ENCODE measurements at places on chromosomes 4 and X.

GRCh38 chrX:136880003-136880451 is 498 bp downstream of the RBMX start:
- no peak for DNase-seq

GRCh38 chr4:42781315-42781714 is 111.2 kb upstream of the GRXCR1 start:
- no peak for DNase-seq

GRCh38 chr4:1410491-1411325 is 4.5 kb upstream of the NKX1-1 start:
- no peak for DNase-seq

DNA sequence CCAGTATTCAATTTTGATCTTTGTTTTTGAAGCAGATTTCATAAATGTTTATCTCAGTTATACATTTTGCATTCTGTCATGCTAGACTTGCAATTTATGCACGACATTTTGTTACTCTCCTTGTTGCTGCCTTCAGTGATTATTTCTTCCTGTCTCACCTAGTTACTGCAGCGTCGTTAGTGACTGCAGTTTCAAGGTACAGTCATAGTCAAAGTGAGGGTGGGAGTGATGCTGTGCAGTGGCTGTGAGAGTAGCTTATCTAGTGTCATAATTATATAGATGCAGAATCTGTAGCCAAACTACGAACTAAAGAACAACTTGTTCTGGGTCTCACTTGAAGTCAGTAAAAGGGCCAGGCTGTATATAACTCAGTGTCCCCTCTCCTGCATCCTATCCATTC is 69.8 kb downstream of the GPR101 start:
- DNase-seq, result no peak

GRCh38 chrX:101668143-101668542 is 8.5 kb upstream of the ARMCX2 start:
- DNase-seq, result no peak

GRCh38 chr4:85058551-85058950 is 92.1 kb upstream of the WDFY3 start:
- DNase-seq, result no peak

GRCh38 chrX:103513476-103514108 is 5.7 kb downstream of the RAB40A start:
- DNase-seq, result no peak

DNA sequence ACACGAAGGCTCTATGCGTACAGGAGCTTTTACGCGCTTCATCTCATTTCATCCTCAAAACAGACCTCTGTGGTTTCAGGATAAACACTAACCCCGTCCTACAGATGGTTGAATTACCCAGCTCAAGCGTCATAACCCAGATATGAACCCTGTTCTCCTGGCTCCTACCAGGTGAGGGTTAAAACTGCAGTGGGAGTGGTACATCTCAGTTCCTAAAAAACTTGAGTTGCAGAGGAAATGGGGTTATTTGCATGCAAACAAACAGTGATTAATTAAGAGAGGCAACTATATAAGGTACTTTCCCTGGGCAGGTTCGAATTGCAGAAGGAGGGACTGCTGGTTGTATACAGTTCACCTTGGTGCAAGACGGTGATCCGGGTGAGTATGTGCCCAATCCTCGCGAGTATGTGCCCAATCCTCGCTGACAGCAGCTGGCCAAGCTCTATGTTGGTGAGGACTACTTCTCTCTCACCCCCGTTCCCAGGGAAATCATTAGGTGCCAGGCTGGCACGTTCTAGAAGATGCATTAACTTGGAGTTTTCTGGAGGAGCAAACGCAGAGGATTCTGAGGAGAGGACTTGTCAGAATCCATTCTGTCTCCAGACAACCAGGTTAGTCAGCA is 72.6 kb downstream of the FHDC1 start:
- no peak for DNase-seq

DNA sequence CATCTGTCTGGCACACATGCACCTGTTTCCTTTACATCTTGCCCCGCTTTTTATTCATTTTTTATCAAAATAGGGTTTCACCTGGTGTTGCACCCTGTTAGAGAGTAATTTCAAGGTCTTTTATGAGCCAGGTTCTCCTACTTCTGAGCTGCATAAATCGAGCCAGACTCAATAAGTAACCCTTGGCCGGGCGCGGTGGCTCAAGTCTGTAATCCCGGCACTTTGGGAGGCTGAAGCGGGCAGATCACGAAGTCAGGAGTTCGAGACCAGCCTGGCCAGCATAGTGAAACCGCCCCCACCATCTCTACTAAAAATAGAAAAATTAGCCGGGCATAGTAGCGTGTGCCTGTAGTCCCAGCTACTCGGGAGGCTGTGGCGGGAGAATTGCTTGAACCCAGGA is 1.0 kb upstream of the PPP2R3B start:
- no peak for DNase-seq

GRCh38 chrX:34521563-34521962 is 135.5 kb downstream of the TMEM47 start:
- no peak for DNase-seq

DNA sequence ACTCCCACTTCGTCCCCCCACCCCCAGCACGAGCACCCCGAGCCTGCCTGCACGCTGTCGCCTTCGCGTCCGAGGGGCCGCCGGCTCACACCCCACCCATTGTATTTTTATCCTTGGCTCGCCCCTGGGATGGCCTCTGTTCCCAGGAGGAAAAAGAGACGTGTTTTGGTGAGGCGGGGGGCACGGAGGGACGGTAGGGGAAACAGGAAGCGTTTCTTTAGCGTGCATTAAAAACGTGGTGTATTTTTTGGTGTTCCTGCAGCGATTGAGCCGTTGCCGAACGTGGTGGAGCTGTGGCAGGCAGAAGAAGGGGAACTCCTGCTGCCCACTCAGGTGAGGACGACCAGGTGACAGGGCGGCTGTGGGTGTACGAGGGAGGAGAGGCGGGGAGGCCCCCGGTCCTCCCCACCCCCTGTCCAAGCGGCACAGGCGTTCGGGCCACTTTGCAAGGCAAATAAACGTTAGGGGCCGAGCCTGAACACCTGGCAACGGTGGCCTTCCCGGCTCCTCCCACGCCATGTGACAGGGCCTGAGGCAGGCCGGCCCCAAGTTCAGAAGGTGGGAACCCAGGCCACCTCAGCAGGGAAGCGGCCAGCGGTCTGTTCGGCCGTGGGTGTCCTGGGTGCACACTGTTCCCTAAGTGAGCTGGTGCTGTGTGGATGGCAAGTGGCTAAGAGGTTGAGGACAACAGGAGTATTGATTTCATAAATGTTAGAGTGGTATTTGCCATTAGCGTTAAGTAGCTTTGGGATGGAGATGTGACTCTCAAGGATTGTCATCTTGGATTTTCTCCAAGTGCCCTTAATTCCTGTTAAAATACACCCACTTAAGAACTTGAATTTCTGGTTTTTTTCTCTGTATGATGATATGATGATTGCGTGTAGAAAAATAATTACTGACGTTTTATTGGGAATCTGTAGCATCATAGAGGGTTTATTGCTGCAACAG is 1.1 kb downstream of the TMEM131L start:
- no peak for DNase-seq

- no peak for DNase-seq
Measured at GRCh38 chrX:115189646-115190635, 731 bp downstream of the RBMXL3 start.

DNA sequence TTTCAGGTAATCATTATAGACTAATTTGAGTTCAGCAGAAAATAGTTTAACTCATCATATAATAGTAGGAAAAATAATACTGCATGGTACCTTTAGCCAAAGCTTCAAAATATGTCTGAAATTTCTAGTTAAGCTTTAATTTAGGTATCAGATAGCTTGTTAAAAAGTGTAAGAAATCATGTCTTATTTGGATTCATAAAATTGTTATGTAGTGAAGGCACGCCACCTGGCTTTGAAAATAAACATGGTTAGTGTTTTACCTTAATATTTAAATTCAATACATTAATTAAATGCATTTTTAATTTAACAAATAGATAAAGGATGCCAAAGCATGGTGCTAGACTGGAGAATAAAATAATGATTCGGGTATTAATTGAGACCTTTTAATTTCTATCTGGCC is 211.4 kb downstream of the FSTL5 start:
- no peak for DNase-seq

DNA sequence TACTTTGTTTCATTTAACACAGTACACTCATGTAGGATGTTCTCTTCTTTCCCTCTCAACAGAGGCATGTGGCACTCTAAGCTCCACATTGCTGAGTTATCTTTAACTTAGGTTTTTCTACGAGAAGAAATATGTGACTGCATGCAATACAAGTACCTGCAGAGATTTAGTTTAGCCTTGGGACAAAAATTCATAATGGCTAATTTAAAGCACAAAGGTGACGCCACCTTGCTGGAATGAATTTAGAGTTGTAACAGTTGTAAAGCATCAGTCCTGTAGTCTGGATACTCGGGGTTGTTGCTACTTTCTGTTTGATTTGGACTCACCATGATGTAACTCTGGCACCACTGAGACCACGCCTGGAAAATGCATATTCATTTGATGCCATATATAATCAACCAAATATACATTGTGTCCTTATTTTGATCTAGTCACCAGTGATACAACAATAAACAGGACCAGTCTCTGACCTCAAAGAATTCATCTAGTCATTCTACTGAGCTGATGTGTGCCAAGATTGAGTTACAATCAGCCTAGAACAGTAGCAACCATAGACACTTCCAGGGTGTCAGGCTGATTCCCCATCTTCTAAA is 451.0 kb upstream of the ZFP42 start:
- no peak for DNase-seq

GRCh38 chr4:32658019-32658418 is 1937.8 kb downstream of the PCDH7 start:
- no peak for DNase-seq

DNA sequence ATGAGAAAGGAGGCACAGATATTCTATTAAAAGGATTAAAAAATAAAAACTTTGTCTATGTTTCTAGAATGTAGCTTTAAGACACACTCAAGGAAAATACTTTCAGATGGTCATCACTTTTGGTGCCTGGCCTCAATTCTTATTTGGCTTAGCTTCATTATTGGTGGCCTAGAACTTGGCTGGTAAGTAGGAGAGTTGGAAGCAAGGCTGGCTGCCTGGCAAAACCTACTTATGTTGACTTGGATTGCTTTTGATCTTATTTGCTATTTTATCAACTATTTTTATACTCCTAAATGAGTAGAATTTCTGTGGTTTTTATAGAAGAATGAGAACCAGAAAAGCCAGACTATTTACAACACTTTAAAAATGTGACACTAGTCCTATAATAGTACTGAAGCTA is 35.3 kb upstream of the JADE3 start:
- DNase-seq, result no peak

GRCh38 chr4:55549888-55550287 is 3.2 kb upstream of the CLOCK start:
- DNase-seq, result no peak

GRCh38 chr4:181289198-181289597 is 954.0 kb upstream of the TENM3 start:
- DNase-seq, result no peak

DNA sequence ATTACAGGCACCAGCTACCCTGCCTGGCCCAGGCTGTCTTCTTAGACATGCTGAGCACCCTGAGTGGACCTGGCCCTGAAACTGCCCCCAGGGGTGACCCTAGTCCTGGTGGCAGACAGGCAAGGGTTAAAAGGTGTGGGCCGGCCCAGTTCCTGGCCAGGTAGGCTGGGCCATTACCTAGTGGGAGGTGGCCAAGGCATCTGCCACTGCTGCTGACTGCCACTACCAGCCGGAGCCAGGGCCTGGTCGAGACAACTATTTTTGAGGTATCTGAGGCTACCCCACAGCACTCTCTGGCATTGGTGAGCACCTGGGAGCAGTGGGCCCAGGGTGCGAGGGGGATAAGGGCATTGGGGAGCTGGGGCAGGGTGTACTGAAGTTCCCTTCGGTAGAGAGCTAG is at the start of gene CCDC120:
TSS of gene CCDC120 (plus strand) at position 206 of the 400 bp plus-strand sequence. CDS start 3,043 bp downstream, outside the sequence.
- no peak for DNase-seq

- no peak for DNase-seq
Measured at GRCh38 chrX:119692191-119693039, 553 bp downstream of the SEPTIN6 start.

DNA sequence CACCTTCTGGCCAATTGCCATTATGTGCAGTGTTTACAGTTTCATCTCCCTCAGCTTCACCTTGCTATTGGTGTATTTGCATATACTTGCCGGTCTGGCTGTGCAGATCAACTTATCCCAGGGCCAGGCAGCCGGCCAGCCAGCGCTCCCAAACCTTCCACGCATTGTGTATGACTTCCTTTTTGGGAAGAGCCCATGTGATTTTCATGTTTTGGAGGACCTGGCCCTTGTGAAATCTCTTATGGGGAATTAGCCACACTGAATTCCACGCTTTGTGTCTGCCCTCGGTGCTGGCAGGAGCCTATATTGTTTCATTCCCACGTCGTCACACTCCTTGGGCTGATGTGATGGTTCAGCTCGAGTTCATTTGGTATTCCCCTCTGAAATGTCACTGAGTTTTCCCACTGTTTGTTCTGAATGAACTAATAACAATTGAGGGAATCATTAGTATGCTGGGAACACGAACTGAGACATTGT is 6.0 kb upstream of the PDLIM3 start:
- DNase-seq, result no peak

DNA sequence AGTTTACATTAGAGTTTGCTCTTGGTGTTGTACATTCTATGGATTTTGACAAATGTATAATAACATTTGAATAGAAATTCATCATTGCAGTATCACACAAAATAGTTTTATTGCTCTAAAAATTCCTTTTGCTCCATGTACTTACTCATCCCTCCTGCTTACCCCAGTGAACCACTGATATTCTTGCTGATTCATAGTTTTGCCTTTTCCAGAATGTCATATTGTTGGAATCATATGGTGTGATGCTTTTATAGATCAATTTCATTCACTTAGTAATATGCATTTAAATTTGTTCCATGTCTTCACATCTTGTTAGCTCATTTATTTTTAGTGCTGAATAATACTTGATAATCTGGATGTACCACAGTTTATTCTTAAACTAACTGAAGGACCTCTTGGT is 1593.2 kb downstream of the C4orf33 start:
- DNase-seq, result no peak

- DNase-seq, result no peak
Measured at GRCh38 chrX:39966176-39966575, 131.6 kb downstream of the BCOR start.

DNA sequence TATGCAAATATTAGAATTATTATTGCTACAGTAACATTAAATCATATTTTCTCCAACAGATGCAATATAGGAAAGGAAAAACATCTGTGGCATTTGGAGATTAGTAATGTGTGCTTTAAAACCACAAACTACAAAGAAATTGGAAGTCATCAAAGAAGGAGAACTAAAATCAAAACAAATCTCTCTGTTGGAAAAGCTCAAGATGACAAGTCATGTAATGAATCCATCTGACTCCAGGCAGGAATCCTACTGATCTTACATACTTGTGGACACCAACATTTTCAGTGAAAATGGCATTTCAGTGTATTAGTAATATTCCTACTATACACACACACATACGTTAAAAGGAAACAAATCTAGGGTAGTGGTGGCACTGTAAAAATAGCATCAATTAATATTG is 98.2 kb downstream of the SLC39A8 start:
- no peak for DNase-seq

- no peak for DNase-seq
Measured at GRCh38 chr4:174023641-174024040, 259.8 kb downstream of the FBXO8 start.

DNA sequence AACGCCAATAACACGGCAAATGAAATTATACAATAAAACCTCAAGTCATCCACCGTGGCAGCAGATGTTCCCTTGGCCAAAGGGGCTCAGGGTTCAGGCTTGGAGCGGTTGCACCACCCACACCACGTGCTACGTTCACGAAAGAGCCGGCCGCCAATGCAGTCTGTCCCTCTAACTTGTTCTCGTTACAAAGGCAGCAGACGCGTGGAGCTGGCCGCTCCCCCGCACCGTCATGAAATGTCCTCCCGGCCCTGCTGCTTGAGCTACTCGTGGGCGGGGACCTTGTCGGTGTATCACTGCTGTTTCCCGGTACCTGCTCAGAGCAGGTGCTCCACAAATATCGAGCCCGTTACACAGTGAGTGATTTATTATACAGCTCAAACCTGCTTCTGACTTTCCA is 36.4 kb upstream of the MAN2B2 start:
- no peak for DNase-seq
